Kidney (tissue), 22 donors: ENCODE measurements at places on chromosomes 3 and 15.

GRCh38 chr3:105356988-105357387 lies 9.7 kb upstream of the ALCAM start:
- no peak for DNase-seq

DNA sequence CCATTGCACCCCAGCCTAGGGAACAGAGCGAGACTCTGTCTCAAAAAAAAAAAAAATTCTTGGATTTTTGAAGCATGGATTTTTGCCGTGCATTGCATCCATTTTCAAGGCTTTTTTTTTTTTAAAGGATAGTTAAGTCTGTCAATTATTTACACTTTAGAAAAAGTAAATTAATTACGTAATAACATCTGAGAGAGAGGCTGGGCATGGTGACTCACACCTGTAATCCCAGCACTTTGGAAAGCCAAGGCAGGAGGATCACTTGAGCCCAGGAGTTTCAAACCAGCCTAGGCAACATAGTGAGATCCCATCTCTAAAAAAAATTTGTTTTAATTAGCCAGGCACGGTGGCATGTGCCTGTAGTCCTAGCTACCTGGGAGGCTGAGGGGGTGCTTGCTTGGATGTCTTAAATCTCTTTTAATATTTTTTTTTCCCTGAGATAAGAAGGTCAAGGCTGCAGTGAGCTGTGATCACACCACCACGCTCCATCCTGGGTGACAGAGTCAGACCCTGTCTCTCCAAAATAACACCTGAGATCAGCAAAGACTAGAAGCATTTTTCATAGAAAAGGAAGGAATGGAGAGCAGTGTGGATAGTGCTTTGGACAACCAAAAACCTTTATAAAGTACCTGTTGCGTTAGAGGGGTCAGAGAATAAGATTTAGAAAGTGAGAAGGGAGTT lies 6.8 kb upstream of the SENP7 start:
- DNase-seq = no peak

- DNase-seq = no peak
Observed at GRCh38 chr15:66879531-66880368, 177.7 kb downstream of the SMAD6 start.

GRCh38 chr3:44342176-44342790 lies 3.7 kb downstream of the TCAIM start:
- peak; percentile 76 for DNase-seq

DNA sequence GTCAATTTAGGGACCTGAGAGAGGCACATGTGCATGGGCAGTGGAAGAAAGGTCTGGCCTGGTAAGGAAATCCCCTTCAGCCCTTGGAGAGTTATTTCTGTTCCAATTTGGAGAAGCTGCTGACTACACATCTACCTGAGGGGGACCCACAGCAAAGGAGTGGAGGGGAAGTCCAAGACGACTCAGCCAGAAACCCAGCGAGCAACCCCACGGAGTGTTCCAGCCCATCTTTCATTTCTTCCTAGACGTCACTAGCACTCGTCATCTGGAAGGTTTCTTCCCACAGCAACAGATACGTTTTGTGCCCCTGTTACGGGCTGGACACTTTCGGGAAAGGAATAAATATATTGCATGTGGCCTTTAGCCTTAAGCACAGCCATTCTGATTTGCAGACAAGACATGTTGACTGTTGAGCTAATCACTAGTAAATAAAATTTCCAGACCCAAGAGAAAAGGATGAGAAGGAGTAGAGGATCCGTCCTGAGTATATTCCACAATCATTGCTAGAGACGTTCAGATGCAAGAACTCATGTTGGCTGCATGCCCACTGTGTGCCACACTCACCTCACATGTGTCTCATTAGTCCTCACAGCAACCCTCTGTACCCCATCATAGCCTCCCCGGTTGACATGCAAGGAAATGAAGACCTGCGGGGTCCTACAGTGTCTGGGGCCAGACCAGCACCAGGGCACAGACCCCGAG lies 7.8 kb upstream of the FAM174B start:
- DNase-seq = no peak

- DNase-seq = no peak
Observed at GRCh38 chr3:24290596-24290995, 204.1 kb downstream of the THRB start.

GRCh38 chr3:101602731-101603130 lies 28.8 kb downstream of the PCNP start:
- DNase-seq = no peak

GRCh38 chr3:53354945-53355498 lies 7.7 kb upstream of the DCP1A start:
- DNase-seq = no peak

DNA sequence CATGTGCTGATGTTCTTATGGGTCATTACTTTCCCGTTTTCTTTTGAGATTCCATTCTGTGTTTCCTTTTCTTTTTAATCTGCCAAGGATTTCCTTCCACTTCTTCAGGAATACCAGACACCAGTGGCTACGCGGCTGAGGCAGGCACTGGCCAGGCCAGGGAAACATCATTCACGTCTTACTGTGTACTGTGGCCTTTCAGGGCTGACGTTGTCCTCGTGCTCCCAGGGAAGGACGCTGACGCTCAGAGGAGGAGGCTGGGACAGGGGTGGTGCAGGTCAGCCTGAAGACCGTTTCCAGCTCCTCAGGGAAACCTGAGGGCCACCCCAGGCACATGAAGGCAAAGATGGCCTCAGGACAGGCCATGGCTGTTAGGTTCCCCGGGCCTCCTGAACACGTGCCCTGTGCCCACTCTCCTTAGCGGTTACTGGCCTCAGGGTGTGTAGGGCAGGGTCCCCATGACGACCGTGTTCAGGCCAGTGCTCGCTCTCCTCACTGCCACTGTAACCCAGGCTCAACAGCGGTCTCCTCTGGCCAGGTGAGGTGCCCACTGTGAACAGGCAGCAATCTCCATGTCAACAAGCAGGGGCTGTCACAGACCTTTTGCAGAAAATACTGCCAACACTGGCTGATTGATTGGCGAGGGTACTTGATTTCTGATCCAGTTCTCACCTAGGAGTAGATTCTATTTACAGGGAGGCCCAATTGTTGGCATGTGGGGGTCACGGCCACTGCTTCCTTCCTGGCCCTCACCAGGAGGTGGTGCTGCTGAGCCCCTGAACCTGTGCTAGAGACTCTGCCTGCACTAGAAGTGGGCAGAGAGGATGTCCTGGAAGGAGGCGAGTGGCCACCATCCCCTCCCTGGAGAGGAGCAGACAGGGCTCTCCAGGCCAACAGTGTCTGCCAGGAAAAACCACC lies 169.5 kb downstream of the ATP10A start:
- no peak for DNase-seq

GRCh38 chr3:168425936-168426595 lies 330.3 kb upstream of the GOLIM4 start:
- no peak for DNase-seq

DNA sequence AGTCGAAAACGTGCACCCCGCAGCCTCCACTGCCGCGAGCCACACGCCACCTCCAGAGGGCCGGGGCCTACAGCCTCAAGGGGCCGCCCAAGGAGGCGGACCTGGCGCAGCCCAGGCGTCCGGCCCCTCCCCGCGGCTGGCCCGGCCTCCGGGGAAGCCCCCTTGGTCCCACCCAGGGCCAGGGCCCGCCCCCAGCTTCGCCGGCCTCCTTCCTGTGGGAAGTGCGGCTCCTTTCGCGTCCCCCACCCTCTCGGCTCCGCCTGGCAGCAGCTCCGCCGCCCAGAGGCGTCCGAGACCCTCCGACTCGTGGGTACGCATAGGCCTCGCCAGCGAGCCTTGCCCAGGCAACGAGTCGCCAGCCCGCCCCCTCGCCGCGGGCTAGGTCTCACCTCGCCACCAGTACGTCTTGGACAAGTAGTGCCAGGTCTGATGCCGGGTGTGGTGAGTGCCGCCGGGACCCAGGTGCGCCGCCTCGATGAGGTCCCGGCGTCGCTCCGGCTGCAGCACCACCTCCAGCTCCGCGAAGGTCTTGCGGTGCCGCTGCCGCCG lies 642 bp downstream of the ZBTB11 start:
- DNase-seq = peak; percentile 97

- no peak for DNase-seq
Observed at GRCh38 chr3:125154800-125155269, 57.7 kb downstream of the SLC12A8 start.

DNA sequence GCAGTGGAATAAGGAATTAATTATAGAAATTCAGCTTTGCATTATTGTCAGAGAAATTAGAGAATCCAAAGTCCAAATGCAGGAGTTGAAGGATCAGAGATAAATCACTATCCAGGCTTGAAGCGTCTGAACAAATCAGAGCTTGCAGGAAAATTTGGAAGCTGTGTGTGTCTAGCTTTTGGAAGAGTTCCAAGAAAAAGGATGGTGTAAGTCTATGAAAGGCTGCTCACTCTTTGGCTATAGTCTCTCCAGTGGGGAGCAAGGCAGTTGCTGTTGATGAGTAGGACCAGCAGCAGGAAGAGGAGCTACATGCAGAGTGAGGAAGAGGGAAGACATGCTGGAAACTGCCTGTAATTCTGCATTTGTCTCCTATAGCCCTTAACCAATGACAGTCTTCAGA lies 464.3 kb upstream of the GRM7 start:
- no peak for DNase-seq

DNA sequence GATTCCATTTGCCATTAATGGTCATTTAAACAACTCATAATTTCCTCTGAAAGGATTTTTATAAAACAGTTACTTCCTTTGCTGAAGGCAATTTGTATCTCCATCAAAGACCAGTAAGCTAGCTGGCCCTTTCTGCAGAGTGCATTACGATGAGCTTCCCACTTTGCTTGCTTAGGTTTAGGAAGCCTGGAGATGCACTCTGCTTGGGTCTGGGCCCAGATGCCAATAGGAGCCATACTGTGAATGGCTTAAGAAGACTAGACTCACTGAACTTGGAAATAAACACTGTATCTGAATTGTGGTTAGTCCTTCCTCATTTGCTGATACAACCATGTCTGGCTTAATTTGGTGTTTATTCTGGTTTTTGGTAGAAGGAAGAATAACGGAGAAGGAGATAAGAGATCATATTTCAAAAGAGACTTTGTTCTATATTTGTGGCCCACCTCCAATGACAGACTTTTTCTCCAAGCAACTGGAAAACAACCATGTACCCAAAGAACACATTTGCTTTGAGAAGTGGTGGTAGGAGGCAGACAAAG lies 38.1 kb downstream of the OXNAD1 start:
- DNase-seq = no peak

GRCh38 chr3:135226057-135226456 lies 431.0 kb downstream of the EPHB1 start:
- no peak for DNase-seq

GRCh38 chr3:47950453-47951169 lies 65.6 kb downstream of the MAP4 start:
- DNase-seq = peak; percentile 75

- DNase-seq = no peak
Observed at GRCh38 chr15:42494998-42495360, 455 bp upstream of the SNAP23 start.

GRCh38 chr3:26118165-26118564 lies 328.3 kb downstream of the OXSM start:
- no peak for DNase-seq

GRCh38 chr3:100613721-100614390 lies 4.5 kb downstream of the ADGRG7 start:
- DNase-seq = no peak

DNA sequence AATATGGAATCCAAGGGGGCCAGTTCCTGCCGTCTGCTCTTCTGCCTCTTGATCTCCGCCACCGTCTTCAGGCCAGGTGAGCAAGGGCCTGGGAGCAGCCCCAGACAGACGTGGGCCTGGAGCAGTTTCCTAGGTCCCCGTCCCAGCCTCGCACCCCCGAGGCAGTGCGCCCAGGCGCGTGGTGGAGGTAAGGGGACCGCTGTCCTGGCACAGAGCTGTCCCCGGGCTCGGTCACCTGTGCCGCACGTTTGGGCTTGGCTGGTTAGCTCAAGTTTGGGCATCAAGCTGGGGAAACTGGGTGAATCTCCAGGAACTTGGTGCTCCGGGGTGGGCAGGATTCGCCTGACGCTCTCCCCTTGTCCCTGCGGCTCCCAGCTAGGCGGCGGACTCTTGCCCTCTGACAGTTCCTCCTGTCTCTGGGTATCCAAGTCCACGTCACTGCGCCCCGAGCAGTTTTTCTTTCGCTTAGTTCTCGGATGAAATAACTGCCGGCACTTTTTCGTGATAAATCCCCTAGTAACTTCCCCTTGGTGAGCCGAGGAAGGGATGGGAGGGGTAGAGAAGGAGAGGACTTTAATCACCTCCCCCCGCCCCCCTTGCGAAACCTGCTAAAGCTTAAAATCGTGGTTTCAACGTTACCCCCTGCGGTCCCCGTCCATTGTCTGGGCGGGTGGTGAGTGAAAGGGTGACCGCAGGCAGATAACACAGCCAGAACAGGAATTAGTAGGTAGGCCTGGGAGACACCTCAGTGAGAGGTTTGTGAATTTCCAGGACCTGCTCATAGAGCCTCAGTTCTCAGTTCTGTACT lies 901 bp downstream of the ALCAM start:
- DNase-seq = peak; percentile 86

DNA sequence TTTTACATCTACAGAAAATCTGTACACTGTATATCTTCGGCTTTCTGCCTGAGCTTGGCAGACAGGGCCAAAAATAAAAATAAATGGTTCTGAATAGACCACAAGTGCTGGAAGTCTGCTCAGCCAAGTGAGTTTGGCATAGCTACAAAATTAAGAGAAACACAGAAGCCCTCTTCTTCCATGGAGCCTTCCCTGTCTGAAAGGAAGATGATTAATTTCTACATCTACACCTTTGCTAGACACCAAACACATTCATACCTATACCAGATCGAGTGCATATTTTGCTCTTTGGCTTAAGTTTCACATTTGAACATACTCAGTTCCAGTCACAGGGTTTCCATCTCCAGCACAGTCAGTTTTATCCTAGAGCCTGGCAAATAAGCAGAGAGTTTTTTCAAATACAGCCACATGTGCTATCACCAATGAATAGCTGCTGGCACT lies 224.6 kb downstream of the GREM1 start:
- no peak for DNase-seq

DNA sequence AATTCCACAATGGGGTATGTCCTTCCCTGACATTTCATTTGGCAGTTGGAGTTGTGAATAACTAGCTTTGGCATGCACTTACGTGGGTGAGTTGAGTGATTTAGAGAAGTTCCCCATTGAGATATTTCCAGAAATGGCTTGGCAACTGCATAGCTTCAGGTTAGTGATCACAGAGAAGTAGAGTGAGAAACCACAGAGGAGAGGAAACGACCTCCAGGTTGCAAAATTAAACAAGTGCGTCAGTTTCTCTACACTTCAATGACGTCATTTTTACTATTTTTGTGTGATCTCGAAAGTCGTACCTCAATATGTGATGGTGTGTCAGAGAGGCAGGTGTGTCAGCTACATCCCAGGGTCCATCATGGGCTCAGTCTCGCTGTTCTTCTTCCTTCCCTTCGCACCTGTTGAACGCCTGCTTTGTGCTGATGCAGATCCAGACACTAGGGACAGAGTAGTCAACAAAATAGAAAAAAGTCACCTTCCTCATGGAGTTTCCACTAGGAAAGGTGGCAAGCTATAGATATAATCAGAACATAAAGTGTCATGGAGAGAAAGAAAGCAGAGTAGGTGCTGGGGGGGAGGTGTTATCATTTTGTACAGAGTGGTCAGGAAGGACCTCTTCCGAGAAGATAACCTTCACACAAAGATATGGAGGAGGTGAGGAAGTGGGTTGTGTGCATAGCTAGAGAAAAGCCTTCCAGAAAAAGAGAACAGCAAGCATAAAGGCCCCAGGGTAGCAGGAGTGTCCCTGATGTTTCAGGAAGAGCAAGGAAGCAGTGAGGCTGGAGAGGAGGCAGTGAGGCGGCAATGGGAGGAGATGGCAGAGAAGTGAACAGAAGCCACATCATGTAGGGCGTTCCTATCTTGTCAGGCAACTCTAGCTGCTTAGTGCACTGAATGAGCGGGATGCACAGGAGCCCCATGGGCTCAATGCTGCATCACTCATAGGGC lies 75.6 kb downstream of the MCTP2 start:
- no peak for DNase-seq
